M059J (cell line): ENCODE measurements at places on chromosomes 5 and 9. TPM values are rescaled to one million over a fixed set of nuclear protein-coding genes. Genes with fewer than 3 reads are reported as not detected.

Gene INSL4
- total RNA-seq: not detected in 2 replicates

Gene CDHR2
- total RNA-seq: not detected in 2 replicates

Gene HRCT1
- 1.6 and 3.1 TPM in 2 replicates for total RNA-seq

Gene ANKRD20A1
- total RNA-seq: not detected in 2 replicates

Gene PCDHGA8
- total RNA-seq: 0.07 TPM in 1 of 2 replicates, not detected in the other

Gene LCN9
- total RNA-seq: not detected in 2 replicates

Gene RASEF
- total RNA-seq: 2.5 TPM in 2 replicates
